ENCODE measurements at places on chromosomes 5 and 9. TPM values are rescaled to one million over a fixed set of nuclear protein-coding genes. Genes with fewer than 3 reads are reported as not detected.

The MEIKIN gene
- not detected for polyA plus RNA-seq

The MAMDC2 gene
- polyA plus RNA-seq: not detected

The DDX4 gene
- not detected for polyA plus RNA-seq

The SLC45A2 gene
- not detected for polyA plus RNA-seq

The FAM174A gene
- polyA plus RNA-seq: 6.0 TPM

The FNIP1 gene
- 10.5 TPM for polyA plus RNA-seq

The MYOZ3 gene
- polyA plus RNA-seq: not detected

The ARHGEF37 gene
- not detected for polyA plus RNA-seq

The CCDC107 gene
- polyA plus RNA-seq: 59.0 TPM

The AGXT2 gene
- polyA plus RNA-seq: not detected

The PRDM9 gene
- polyA plus RNA-seq: not detected

The GIN1 gene
- 8.1 TPM for polyA plus RNA-seq

All from naive thymus-derived CD8-positive, alpha-beta T cell (primary cell).